T-helper 1 cell (primary cell): ENCODE measurements at places on chromosomes 2 and 18.
A peak's percentile ranks its signal among the peaks of the same experiment; 100 is the strongest.

DNA sequence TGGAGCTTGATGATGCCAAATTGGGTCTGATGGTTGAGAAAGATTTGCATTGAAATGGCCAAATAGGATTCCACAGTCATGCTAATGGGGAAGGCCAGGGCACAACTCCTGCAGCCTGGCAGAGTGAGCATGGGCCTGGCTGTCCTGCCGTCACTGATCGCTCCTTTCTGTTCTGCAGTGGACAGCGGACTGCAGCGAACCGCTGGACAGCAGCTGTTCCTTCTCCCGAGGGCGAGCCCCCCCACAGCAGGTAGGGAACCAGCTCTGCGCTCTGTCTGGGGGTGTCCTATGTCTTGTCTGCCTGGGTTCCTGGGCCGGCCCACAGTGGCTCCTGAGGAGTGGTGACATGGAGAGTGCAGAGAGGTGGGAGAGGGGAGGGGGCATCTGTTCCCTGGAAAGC is 97.6 kb downstream of the CTIF start:
- DNase-seq, result no peak

DNA sequence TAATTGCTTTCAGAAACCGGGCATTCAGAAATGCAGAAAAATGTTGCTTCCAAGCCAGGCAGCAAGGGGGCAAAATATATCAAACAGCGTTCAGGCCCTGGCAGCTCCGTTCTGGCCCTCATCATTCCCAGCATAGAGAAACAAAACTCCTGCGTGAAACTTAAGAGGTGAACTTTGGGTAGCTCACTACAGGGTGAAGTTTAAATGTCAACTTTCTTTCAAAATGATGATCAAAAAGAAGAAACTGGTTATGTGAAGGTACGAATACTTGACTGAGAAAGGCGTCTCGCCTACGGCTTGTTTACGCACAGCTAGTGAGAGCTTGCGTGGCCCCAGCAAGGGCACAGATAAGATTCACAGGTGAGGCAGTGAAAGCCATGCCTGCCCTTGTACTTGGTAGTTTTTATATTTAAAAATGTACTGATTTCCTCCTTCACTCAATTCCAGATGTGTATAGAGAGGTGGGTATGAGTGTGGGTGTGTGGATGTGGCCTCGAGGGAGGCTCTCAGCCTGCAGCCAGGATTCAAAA is 127.5 kb downstream of the NFATC1 start:
- peak; percentile 48 for DNase-seq

GRCh38 chr2:15189216-15189615 is 371.9 kb downstream of the NBAS start:
- no peak for DNase-seq

DNA sequence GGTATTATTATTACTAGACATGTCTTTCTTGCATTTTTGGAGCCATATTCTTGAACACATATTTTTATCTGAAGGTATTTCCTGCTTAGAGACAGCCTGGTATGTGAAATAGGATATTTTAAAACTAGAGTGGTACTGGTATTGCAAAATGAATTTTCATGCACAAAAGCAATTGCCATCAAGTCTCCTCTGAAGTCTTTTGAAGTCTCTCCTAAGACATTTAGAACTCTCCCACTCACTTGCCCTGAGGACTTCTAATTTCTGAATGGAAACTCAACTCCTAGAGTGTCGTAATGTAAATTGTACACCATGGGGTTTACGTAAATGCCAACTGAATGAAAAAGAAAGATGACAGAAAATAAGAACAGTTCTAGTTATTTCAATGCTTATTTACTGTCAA is 967.0 kb downstream of the DCDC2C start:
- no peak for DNase-seq

- DNase-seq, result no peak
Observed at GRCh38 chr2:95007031-95007609, 18.4 kb upstream of the MAL start.

- DNase-seq, result no peak
Observed at GRCh38 chr18:45379903-45380302, 235.4 kb upstream of the SLC14A2 start.

DNA sequence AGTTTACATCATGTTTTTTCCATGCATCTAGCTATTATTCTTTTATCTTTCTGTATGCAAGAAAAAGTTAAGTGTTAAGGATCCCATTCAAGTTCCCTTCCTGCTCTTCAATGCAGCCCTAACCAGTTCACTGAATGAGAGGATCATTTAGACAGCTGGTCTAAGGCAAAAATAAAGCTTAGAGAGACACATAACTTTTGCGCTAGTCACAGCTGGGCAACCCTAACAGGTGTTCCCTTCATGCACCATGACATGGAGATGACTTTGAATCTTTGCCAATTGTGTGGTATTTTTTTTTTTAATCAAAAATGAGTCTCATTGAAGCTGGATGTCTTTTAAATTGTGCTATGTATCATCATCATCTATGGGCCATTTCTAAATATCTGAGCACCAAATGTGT is 393.8 kb upstream of the CYRIA start:
- DNase-seq, result no peak

DNA sequence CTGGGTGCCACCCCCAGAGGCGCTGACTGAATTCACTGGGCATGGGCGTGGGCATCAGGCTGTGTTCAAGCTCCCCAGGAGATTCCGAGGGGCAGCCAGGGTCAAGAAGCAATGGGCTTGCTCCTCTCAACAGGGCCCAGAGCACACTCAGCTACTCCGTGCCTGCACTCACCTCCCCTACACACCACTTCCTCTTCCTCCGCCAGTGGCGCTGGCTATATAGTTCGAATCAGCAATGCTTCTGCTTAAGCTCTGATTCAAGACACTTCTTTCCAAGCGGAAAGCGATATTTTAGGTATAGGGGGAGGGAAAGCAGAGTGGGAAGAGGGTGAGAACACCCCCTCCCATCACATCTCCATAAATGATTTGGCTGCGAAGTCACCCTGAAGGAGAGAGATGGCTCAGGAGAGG is 42.1 kb downstream of the CRACDL start:
- DNase-seq, result no peak

DNA sequence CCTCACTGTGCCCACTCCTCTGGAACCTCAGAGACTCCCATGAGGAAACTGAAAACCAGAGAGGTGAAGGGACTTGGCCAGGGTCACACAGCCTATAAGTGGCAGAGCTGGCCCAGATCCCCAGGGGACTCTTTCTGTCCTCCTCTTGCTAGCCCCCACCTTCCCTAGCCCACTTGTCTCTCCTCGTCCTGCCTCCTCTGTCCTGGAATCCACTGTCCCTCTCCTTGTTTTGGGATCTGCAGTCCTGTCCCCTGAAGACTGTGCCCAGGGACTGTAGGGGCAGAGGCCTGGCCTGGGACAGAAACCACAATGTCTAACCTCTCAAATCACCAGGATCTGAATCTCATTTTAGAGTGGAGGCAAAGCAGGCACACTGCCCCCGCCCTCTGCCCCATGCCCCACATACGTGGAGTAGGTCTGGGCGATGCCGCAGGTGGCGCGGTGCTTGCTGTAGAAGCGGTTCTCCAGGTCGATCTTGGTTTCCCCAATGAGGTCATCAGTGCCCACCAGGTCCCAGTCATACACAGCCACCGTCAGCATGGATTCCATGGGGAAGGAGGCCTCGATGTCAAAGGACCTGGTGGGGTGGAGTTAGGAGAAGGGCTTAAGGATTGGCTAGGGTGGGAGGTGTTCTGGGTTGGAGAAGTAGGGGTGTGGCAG is 12.5 kb downstream of the OTOF start:
- no peak for DNase-seq

GRCh38 chr2:148965623-148966437 is 72.7 kb upstream of the LYPD6B start:
- DNase-seq, result no peak

- no peak for DNase-seq
Observed at GRCh38 chr2:237806334-237806733, 7.8 kb downstream of the RBM44 start.

DNA sequence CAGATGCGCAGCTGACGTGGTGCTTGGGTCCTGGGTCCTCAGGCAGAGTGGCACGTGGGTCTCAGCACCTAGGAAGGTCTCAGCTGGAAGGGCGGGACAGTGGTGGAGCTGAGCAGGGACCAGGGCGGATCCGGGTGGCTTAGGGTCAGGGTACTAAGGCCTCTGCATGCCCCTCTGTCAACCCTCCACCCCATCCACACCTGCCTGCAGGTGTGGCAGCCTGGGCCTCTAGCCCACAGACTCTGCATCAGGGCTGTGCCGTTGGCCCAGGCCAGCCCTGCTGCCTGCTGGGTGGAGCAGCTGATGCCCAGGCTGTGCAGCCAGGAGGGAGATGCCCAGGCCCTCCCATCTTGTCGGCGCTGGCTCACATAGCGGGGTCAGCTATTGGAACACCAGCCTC is 24.6 kb upstream of the OTOS start:
- DNase-seq, result no peak

- no peak for DNase-seq
Observed at GRCh38 chr2:127479866-127480743, 46.2 kb downstream of the IWS1 start.

DNA sequence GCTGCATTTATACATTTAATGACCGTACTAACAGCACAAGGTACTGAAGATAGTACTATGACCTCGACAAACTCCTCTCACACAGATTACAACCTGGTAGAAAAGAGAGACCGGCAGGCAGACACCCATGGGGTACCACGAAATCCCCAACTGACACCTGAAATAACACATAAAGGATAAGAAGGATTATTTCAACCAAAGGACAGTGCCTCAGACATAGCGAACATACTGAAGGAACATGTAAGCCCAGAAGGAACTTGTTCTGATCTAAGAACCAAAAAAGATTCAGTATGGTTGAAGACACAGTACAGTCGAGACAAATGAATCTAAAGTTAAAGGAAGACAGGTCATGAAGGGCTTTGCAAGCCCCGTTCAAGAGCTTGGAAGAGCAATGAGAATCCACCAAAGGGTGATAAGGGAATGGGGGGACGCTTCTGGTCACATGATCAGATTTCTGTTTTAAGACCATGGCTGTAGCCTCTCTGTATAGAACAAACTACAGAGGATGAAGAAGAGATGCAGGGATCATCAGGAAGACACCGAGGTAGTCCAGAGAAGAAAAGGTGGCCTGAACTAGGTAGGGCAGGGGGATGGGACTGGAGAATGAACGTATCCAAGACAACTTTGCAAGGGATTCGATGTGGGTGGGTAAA is 902 bp downstream of the MCFD2 start:
- DNase-seq, result no peak

DNA sequence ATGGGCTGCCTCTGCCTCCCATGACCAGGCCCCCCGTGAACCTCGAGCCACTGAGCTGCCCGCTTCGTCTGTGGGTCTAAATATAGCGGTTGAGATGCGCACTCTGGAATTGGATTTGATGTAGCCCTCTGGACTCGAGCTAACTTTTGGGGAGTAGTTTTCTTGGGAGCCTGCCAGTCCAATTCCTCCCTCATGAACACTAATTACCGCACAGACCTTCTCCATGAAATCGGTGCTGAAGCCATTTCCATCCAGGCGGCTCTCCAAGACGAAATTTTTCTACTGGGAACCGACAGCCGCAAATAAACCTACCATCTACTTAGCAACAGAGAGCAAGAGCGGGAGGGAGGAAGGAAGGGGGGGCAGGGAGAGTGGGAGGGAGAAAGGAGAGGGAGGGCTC is 63.6 kb downstream of the CELF4 start:
- DNase-seq, result no peak

GRCh38 chr2:135299165-135299564 is 231.9 kb downstream of the ZRANB3 start:
- DNase-seq, result no peak

- no peak for DNase-seq
Observed at GRCh38 chr18:14089781-14090180, 42.5 kb downstream of the ZNF519 start.

DNA sequence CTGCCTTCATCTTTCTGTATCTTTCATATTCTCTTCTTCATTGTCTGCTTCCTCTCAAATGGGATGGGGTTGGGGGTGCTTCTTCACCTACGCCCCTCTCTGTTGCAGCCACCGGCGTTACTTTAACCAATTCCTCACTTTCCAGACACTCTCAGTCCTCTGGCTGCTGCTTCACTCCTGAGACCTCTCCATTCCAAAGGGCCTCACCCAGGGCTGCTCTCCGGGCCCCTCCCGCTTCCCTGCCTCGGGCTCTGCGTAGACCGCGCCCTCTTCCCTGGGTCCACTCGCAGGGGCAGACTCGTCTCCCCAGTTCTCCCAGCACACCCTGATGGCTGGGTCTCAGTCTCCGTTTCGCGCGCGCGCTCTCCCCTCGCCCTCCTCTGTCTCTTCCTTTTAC is 926 bp downstream of the SERPINB8 start:
- no peak for DNase-seq

GRCh38 chr2:132975193-132976105 is 305.4 kb upstream of the LYPD1 start:
- DNase-seq, result no peak

DNA sequence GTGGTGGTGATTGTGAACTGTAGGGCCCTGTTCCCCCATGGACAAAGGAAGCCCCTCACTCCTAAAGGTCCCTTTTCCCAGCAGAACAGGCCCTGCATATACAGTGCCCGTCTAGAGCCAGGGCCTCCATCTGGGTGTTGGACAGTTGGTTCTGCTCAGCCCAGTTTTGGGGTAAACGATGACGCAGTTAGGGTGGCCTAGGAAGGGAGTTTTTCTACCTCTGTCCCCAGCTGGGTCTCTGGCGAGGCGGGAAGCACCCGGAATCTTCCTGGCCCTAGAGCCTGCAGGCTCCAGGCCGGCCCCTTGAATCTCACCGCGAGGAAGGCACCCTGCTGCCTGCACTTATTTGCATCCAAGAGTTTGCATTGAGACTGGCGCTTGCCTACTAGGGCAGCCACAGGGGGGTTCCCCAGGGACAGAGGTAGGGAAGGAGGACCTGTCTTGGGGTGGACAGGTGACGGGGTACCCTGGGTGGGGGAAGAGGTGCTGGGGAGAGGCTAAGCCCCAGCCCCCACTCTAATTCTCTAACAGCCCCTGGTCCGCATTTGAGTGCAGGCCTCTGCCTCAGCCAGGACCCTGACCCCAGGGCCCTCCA is 529 bp upstream of the MTA3 start:
- DNase-seq, result no peak

GRCh38 chr2:460861-461260 is 173.0 kb upstream of the ALKAL2 start:
- DNase-seq, result peak; percentile 82

GRCh38 chr18:77110936-77111335 is 21.6 kb downstream of the MBP start:
- no peak for DNase-seq

DNA sequence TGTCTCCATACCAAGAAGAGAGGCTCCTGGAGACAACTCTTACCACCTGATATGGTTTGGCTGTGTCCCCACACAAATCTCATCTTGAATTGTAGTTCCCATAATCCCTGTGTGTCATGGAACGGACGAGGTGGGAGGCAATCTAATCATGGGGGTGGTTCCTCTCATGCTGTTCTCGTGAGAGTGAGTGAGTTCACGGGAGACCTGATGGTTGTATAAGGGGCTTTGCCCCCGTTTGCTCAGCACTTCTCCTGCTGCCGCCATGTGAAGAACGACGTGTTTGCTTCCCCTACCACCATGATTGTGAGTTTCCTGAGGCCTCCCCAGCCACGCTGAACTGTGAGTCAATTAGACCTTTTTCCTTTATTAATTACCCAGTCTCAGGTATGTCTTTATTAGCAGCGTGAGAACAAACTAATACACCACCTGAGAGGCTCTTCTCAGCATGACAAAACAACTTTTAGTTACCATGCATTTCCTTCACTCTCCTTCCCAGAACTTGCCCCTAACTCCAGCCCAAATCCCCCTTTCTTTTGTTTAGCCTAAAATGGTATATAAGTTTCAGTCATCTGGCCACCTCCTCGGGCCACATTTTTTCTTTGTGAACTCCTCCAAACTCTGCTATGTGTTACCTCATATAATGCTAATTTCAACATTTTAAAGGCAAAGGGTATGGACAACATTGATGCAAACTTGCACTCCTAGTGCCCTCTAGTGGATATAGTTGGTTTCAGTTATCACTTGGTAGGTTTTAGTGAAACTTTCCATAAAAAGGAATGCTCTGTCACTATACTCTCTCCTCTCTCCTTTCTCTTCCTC is 58.6 kb upstream of the SLC25A52 start:
- no peak for DNase-seq
